ENCODE measurements at places on chromosomes 4 and X.

DNA sequence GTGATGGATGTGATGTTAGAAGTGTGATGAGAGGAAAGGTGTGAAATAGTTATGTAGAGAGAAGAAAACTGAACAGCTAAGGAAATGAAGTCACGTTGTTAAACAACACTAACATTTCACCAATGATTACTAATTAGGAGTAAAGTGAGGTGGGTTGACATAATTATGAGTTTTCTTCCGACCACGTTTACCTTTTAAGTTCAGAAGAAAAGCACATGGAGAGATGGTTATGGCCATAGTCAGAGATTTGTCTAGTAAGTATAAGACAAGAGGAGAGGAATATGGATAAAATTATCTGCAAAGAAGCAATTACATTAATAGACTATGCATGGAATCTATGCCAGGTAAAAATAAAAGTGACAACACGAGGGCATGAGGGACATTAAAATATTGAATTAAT lies 551.3 kb upstream of the TECRL start:
- no peak for DNase-seq

DNA sequence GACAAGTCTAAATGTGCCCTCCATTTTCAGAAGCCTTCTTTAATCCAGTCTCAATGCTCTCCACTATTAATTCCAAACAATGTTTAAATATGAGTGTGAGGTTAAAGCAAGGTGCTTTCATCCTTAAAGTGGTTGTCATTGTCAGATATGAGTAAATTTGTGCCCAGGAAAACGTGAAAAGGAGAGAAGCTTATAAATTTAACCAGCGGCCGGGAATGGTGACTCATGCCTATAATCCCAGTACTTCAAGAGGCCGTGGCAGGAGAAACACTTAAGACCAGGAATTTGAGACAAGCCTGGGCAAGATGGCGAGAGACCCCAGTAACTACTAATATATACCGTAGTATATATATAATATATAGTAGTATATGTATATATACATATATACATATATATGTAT lies 270.0 kb downstream of the ARHGAP24 start:
- DNase-seq: no peak

DNA sequence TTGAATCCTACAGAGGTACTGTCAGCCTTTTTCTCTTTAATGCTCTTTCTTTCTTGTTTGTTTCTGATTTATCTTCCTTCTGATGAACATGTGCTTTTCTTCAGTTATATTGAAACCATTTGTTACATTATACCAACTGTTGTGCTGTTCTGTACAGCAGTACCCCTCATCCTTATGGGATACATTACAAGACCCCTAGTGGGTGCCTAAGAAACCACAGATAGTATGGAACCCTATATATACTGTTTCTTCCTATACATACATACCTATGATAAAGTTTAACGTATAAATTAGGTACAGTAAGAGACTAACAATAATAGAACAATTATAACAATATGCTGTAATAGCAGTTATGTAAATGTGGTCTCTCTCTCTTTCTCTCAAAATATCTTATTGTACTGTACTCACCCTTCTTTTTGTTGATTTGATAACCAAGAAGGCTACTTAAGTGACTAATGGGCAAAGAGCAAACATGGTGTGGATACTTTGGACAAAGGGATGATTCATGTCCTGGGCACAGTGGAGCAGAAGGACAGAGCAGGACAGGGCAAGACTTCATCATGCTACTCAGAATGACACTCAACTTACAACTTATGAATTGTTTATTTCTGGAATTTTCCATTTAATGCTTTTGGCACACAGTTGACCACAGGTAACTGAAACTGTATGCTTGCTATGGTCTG lies 10.7 kb upstream of the YIPF7 start:
- no peak for DNase-seq

GRCh38 chrX:125522752-125523151 lies 203.1 kb downstream of the TEX13C start:
- DNase-seq: no peak

GRCh38 chr4:29972121-29972520 lies 748.0 kb upstream of the PCDH7 start:
- DNase-seq: no peak

DNA sequence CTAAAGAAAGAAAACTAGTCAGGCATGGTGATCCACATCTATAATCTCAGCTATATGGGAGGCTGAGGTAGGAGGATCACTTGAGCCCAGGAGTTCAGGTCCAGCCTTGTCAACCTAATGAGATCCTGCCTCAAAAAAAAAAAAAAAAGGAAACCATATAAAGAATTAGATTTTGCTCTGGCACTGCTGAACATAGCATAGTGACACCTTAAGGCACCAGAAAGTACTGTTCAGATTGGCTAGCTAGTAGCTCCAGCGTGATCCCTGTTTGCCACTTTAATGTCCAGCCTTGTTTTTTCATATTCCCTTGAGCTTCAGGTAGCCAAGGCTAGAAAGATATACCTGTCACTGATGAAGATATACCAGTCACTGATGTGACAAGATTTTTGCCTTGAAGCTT lies 34.1 kb downstream of the EXOC1 start:
- no peak for DNase-seq

- DNase-seq: no peak
Observed at GRCh38 chrX:39633293-39633692, 464.5 kb downstream of the BCOR start.

DNA sequence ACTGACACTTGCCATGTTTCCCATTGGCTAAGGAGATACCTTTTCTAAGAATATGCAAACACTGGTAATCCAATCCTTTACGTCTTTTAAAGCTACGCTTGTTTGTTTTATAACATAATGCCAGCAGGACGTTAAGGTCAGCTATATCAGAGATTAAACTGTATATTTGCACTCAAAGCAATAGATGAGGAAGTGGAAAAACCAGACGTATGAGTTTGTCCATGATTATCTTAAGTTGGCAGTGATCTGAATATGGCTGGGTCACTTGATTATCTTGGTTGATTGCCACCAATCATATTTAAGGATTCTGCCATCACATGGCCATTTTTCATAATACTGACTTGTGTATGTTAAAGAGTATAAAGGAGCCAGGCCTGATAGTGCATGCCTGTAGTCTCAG lies 19.4 kb downstream of the TMSB4X start:
- DNase-seq: no peak

DNA sequence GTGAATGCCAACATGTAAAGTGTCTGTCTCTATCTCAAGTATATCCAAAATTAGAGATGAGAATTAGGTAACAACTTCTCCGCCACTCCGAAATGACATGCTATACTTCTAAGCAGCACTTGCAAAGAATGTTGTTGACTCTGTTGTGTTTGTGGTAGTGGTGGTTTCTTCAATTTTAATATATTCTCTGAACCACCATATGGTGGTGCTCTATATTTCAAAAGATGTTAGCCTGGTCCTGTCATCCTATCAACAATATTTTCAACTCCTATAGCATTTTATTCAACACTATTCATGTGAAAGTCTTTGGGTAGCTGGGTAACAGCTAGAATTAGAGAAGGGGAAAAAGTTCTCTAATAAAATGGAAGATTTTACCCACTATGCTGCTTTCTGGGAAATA lies 1622.8 kb upstream of the IGFBP7 start:
- no peak for DNase-seq

GRCh38 chr4:54233697-54234496 lies 4.8 kb downstream of the PDGFRA start:
- peak; percentile 56 for DNase-seq
